Substantia nigra (tissue), 51 donors: ENCODE measurements at places on chromosomes 1 and 21.

GRCh38 chr1:23910553-23911246 is 2.5 kb downstream of the CNR2 start:
- DNase-seq: no peak

DNA sequence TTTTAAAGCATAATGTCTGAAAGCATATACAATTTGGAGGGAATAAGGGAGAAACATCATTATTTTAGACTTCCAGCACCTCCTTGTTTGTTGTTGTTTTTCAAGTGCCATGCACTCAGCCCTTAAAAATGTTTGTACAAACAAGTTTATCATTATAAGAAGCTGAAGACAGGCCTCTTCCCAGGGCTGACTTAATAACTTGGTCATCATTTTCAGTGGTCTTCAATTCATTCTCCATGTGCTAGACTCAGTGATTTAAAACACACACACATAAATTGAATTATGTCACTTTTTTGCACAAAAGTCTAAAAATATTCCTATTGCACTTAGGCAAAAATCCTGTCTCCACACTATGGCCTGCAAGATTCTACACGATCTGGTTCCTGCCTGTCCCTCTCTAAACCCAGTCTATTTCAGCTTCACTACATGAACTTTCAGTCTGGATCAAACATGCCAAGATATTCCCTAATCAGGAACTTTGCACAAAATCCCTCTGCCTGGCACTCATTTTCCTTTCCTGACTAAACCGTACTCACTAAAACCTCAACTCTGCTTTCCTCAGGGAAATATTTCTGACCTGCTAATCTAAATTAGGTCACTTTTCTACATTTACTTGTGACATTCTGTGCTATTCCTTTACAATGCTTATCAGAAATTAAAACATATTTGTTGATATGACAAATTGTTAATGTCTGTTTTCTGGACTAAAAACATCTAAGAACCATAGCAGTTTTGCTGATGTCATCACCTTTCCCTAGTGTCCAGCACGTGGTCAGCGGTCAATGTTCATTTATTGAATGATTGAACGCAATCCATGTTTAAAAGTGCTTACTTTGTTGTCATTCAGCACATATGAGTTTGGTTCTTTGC is 14.8 kb upstream of the GBP5 start:
- no peak for DNase-seq

DNA sequence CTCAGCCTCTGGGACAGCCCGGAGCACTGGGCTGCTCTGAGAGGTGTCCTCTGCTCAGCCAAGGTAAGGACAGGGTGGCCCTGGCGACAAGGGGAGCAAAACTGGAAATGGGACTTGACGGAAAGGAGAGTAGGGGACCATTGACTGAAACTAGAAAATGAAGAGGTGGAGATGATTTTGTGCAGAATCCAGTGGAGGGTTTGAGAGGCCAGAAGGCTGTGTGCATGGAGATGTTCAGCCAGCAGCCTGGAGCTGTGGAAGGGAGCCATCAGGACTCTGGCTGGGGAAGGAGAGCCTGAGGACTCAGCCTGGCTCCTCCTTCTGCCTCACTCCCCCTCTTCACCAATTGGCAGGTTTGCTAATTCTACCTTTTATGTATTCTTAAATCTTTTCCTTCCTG is 114.2 kb downstream of the EDEM3 start:
- no peak for DNase-seq

DNA sequence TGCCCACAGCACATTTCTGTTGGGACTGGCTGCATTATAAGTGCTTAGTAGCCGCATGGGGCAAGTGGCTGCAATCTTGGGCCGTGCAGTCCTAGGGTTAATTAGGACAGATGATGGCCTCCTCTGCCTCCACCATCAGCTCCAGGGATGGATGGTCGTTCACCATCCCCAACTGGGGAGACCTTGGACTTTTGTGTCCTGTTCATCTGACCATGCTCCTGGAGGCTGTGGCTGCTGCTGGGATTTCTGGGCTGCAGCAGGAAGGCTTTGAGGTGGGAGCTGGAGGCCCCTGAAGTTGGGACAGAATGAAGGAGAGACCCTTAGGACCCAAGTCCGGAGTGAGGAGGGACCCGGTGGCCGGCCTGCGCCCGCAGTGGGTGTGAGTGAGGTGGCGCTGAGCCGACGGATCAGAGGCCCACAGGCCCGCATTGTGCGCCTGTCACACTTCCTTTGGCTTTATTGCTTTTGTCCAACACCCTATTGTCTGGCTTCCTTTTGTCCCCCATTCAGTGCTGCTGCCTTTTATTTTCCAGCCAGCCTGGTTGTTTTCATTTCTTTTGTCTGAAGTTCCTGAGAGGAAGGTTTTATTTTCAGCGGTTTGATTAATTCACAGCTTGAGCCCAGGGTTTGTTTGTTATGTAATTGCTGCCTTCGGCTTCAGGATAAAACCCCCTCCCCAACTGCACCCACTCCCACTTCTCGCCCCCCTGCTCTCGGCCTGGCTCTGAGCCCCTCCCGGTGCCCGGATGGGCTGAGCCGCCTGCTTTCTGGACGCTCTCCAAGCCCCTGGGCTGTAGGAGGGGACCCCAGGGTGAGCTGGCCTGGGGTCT is 35.6 kb downstream of the SOX13 start:
- DNase-seq: no peak

DNA sequence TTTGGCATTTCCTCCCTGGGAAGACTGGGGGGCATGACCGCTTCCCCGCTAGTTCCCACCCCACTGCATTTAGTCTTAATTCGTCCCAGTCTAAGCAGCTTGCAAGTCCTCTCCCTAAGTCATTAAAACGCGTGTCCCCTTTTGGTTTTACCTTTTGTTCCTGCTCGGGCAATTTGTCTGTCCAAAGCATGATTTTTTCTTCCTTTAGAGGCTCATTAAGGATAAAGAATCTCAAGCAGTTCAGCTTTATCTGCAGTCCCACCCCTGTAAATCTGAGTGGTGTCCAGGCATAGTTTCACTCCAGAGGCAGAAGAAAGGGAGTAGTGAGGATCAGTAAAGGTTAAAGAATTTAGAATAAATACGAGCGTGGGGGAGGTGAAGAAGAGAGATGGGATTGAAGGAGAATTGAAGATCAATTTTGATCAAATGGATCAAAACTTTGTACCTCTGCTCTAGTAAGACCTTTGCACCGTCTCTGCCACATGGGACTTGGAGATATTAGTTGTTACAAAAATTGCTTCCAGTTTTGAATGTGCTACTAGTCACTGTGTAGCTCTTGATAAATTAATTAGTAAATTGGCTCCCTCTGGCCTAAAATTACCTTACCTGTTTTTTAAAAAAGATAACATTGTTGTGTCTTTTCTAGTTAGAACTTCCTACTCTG is 989 bp upstream of the ETV3 start:
- no peak for DNase-seq
